Cardiac ventricle fibroblast (primary cell): ENCODE measurements at places on chromosomes 5 and 9. TPM values are rescaled to one million over a fixed set of nuclear protein-coding genes. Genes with fewer than 3 reads are reported as not detected.

Gene KIF24
- total RNA-seq: 0.56 and 0.78 TPM in 2 replicates

Gene FLT4
- total RNA-seq: 2.0 and 2.8 TPM in 2 replicates

Gene HAVCR2
- 0.39 and 0.75 TPM in 2 replicates for total RNA-seq

Gene RETREG1
- 0.05 and 0.44 TPM in 2 replicates for total RNA-seq

Gene FOXI1
- total RNA-seq: not detected in 2 replicates

Gene FOXD1
- 0.44 and 1.1 TPM in 2 replicates for total RNA-seq

Gene IL31RA
- 0.20 and 0.31 TPM in 2 replicates for total RNA-seq

Gene GRHPR
- total RNA-seq: 114 and 148 TPM in 2 replicates

Gene DEPDC1B
- 0.15 and 0.94 TPM in 2 replicates for total RNA-seq

Gene CDKN2B
- total RNA-seq: 16.2 and 20.4 TPM in 2 replicates

Gene UNC5A
- total RNA-seq: 0.44 and 0.78 TPM in 2 replicates

Gene CCDC69
- total RNA-seq: 9.3 and 11.7 TPM in 2 replicates

Gene FOXD4L4
- total RNA-seq: not detected in 2 replicates

Gene ANKRD34B
- total RNA-seq: not detected in 2 replicates

Gene RPL7A
- 3,323 and 3,336 TPM in 2 replicates for total RNA-seq

Gene RAI14
- 24.1 and 27.6 TPM in 2 replicates for total RNA-seq

Gene PCDHA12
- total RNA-seq: 0.06 and 0.34 TPM in 2 replicates

Gene LCN9
- not detected in 2 replicates for total RNA-seq

Gene REEP5
- total RNA-seq: 43.9 and 52.4 TPM in 2 replicates

Gene STKLD1
- total RNA-seq: 0.34 TPM in 1 of 2 replicates, not detected in the other

Gene SPOCK1
- 175 and 188 TPM in 2 replicates for total RNA-seq

Gene GNA14
- total RNA-seq: 2.2 and 3.0 TPM in 2 replicates

Gene GPR150
- total RNA-seq: 0.20 and 0.31 TPM in 2 replicates

Gene AMBP
- total RNA-seq: 0.31 and 0.78 TPM in 2 replicates

Gene CDO1
- 3.5 and 7.2 TPM in 2 replicates for total RNA-seq

Gene CDK9
- 49.6 and 59.7 TPM in 2 replicates for total RNA-seq

Gene CARD6
- total RNA-seq: 20.6 and 23.3 TPM in 2 replicates

Gene ACTL7B
- total RNA-seq: not detected in 2 replicates

Gene RASEF
- not detected in 2 replicates for total RNA-seq

Gene SHISAL2B
- not detected in 2 replicates for total RNA-seq
